Heart left ventricle (tissue), 16 donors: ENCODE measurements at places on chromosomes 12 and 14. TPM values are rescaled to one million over a fixed set of nuclear protein-coding genes. Genes with fewer than 3 reads are reported as not detected.
A peak's percentile ranks its signal among the peaks of the same experiment; 100 is the strongest.

DNA sequence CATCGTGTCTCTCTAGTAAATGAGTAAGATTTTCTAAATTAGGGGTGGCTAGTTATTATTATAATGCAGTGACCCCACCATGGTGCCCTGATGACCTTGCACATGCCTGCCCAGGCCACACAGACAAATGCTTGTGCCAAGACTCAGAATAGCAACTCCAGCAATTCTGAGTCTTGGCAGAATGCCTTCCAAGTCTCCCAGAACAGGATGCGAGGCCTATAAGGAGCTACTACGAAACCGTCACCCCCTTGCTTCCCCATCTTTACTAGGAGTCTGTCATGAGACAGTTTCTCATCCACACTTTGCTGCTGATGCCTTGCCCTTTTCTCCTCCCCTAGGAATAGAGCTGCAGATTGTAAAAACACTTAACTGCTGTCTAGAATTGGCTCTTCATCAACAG is 559.9 kb downstream of the TRHDE start:
- no peak for DNase-seq

GRCh38 chr14:55730592-55731310 is 150.7 kb downstream of the KTN1 start:
- DNase-seq: no peak

DNA sequence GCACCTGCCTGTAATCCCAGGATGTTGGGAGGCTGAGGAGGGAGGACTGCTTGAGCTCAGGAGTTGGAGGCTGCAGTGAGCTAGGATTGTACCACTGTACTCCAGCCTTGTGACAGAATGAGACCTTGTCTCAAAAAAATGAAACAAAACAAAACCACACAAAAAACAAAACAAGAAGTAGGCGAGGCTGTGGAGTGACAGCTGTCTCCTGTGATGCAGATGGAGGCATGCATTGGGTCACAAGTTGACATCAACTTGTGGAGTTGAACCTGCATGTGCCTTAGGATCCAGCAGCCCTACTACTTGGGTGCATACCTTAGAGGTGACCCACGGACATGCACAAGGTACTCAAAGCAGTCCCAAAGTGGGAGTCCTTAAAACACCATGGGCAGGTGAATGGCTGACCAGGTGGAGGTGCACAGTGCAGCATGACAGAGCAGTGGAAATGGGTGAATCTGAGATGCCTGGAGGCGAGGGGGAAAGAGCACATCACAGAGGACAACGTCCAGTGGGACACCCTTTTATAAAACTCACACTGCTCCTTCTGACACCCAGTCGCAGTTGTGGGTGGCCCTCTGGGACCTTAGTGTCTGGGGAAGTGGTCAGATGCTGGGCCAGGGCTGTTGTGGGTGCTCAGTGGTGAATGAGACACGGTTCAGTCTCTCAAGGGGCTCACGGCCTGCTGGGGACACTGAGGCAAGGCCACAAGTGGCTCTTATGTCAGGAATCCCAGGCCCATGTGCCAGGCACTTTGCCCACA is 12.7 kb downstream of the PLBD2 start:
- DNase-seq: no peak

- DNase-seq: no peak
These were observed 209.5 kb downstream of the ANO6 start for GRCh38 chr12:45425426-45425825.

GRCh38 chr14:67385618-67386017 is 25.5 kb downstream of the EIF2S1 start:
- no peak for DNase-seq

- DNase-seq: no peak
These were observed 21.0 kb downstream of the TMEM116 start for GRCh38 chr12:111991946-111992345.

DNA sequence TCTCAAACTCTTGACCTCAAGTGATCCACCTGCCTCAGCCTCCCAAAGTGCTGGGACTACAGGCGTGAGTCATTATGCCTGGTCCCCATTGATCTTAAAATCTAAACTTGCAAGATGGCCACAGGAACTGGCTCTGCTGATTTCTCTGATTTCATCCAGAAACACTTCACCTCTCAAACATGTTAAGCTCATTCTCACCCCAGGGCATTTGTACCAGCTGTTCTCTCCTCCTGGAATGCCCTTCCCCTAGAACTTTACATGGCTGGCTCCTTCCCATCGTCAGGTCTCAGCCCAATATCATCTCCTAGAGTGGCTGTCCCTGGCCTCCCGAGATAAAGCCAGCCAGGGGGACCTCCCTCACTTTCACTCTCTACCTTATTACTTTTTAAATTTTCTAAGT is 5.3 kb upstream of the LRTM2 start:
- DNase-seq: no peak

GRCh38 chr12:120643574-120643973 is 3.1 kb downstream of the CABP1 start:
- DNase-seq: no peak

- no peak for DNase-seq
These were observed 52.9 kb upstream of the VRK1 start for GRCh38 chr14:96744262-96744661.

DNA sequence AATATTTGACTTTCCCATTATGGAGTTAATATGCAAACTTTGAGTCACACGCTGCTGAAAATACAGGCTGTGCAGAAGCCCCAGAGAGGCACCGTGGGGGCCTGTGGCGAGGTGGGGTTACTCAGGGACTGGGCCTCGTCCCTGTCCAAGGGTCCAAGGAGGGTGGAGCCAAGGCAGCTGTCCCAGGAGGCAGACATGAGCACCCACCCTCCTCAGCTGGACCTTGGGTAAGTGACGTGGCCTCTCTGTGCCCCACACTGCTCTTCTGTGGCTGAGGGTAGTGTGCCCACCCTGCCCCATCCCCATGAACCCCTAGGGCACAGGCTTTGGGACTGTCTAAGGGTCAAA is 39.4 kb downstream of the FAM222A start:
- peak; percentile 14 for DNase-seq

DNA sequence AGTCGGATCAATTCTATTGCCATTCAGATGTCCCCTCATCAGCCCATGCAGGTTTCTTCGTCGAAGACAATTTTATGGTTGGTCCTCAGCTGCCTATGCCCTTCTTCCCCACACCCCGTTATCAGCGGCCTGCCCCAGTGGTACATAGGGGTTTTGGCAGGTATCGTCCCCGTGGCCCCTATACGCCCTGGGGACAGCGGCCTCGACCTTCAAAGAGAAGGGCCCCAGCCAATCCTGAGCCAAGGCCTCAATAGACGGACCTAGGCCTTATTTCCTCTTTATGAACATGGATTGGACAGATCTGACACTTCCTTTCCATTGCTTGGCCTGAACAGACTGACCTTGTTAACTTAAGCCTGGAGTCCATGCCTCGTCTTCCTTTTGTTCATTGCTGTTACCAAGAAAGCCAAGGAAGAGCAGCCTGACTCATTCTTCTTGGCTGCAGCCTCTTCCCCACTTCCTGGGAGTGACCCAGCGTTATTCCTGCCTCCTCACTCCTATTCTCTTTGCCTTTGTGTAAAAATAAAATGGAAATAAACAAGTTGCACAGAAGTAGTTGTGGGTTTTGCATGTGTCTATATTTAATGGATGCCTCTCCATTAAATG is 156.5 kb upstream of the AMIGO2 start:
- no peak for DNase-seq

GRCh38 chr12:124396544-124397398 is 101.9 kb downstream of the RFLNA start:
- peak; percentile 78 for DNase-seq

- no peak for DNase-seq
These were observed 250.2 kb upstream of the GRIP1 start for GRCh38 chr12:66929121-66929520.

GRCh38 chr12:45305907-45306306 is 90.0 kb downstream of the ANO6 start:
- no peak for DNase-seq

DNA sequence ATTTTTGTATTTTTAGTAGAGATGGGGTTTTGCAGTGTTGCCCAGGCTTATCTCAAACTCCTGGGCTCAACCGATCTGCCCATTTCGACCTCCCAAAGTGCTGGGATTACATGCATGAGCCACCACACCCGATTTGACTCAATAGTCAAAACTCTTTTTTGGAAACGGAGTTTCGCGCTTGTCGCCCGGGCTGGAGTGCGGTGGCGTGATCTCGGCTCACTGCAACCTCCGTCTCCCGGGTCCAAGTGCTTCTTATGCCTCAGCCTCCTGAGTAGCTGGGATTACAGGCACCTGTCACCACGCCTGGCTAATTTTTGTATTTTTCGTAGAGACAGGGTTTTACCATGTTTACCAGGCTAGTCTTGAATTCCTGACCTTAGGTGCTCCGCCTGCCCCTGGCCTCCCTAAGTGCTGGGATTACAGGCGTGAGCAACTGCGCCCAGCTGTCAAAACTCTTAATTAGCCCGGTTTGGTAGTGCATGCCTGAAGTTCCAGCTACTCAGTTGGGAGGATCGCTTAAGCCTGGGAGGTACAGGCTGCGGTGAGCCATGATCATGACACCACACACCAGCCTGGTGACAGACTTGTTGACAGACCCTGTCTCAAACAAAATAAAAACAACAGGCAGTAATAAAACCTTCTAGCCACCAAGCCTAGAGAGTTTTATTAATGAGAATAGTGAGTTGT is 12.4 kb downstream of the MED21 start:
- no peak for DNase-seq

GRCh38 chr14:32826404-32827082 is 112.1 kb upstream of the NPAS3 start:
- no peak for DNase-seq

- no peak for DNase-seq
These were observed 55.8 kb downstream of the ITPR2 start for GRCh38 chr12:26777236-26777635.

DNA sequence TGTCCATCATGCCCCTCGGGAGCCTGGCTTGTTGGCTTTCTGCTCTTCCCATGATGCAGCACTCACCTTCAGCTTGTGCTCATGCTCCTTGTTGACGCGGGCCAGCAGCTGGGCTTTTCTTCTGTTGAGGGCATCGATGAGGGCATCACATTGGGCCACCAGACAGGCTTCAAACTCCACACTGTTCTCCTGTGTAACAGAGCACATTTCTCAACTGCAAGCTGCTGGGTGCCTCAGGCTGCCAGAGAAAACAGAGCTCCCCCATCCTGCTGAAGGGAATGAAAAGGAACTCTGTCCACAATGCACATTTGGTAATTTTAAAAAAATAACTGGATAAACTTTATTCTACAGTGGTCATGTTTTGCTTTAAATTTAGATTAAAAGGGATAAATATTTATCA is 72.1 kb downstream of the TRIM9 start:
- DNase-seq: no peak

DNA sequence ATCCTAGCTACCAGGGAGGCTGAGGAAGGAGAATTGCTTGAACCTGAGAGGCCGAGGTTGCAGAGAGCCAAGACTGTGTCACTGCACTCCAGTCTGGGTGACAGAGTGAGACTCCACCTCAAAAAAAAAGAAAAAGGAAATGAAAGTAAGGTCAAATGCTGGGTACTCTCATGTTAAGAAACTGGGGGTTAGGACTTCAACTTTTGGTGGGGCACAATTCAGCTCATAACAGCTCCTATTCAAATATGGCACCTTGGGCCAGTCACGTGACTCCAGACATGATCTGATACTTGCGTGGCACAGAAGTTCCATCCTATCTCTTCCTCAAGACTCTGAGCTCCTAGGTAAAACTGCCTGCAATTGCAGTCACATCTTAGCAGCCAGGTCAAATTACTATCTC is 142.7 kb downstream of the EGLN3 start:
- no peak for DNase-seq

DNA sequence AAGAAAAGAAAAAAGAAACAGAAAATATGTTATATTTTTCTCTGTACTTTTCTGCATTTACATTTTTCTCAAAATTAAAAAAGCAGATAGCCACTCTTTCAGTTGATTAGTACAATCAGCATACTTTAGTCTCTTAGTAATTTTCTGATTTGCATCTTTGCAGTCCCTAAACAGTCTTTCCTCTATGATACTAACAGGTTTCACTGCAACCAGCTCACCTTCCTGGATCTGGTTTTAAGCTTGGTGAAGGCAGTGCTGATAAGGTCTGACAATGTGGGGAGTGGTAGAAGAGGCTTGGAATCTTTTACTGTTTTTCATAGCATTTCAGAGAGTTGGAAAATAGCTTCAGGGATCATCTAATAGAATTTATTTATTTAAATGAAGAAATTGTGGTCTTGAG is 457.6 kb downstream of the ZFP36L1 start:
- DNase-seq: no peak

DNA sequence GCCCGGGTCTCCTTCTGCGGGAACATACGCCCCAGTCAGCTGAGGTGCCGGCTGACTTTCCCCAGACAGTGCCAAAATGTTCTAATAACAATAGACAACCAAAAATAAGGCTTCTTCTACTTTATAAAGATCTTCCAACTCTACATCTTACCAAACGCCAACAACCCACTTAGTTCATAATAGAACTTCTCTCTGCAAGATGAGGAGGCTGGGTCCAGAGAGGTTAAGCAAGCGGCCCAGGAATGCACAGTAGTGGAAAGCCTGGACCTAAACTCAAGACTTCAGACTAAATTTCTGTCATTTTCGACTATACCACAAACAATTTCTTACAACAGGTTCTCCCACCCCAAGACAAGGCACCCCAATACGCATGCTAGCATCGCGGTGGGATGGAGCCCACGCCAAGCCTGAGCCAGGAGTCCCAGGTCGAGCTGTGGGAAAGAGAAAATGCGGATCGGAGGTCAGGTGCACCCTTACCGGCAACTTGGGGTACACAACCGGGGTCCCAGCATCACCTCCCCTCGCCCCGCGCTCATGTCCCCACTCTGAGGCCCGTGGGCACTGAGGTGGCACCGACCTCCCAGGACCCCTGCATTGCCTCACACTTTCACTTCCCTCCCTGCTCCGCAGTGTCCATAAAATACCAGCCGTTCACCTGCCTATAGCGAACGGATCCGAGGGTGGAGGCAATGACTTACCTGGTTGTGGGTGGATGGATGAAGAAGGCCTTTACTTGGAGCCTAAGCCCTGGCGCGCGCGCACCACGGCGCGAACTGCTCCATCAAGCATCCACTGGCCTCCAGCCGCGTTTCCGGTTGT is 42.1 kb upstream of the TBX5 start:
- DNase-seq: no peak

DNA sequence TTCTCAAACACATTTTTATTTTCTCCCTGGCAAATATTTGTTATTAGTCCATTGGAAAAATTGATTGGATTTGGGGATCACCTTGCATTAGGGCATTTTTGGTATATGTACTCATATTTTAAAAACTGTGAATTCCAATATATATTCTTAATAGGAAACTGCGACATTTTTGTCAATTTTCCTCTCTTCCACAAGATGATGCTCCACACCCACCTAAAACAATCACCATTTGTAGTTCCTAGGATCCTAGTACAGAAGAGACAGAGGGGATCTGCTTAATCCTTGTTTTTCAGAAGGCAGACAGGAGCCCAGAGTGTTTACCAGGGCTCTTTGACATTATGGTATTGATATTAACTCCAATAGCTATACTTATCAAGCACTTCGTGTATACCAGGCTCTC is 22.8 kb upstream of the OASL start:
- DNase-seq: no peak

SLC2A14 gene
- total RNA-seq: not detected

MORN3 gene
- total RNA-seq: 0.27 TPM

BHLHE41 gene
- total RNA-seq: 41.1 TPM

SMOC1 gene
- 0.63 TPM for total RNA-seq

SIRT4 gene
- total RNA-seq: 3.3 TPM

SYT10 gene
- not detected for total RNA-seq

WSCD2 gene
- 2.4 TPM for total RNA-seq

RTL1 gene
- total RNA-seq: not detected

AQP2 gene
- total RNA-seq: not detected

LTB4R gene
- 8.8 TPM for total RNA-seq

RPS29 gene
- total RNA-seq: 507 TPM

NTN4 gene
- 58.6 TPM for total RNA-seq
